ENCODE measurements at places on chromosomes 12 and 14.
A peak's percentile ranks its signal among the peaks of the same experiment; 100 is the strongest.

DNA sequence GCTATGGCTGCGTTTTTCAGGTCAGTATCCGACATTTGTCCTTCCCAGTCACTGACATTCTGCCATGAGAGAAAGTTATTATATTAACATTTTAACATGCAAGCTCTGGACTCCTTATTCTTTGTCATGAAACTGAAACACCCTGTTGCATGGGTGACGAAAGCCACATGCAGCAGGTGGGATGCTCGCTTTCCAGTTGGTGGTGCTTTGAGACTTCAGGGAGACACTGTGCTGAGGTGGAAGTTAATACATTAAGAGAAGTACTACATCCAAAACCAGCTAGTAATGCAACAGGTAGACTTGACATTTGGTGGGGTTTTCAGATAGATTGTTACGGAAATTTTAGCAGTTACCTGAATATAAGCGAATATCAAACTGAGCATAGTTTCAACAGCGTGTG lies 32.8 kb upstream of the AMN start:
- DNase-seq: no peak

GRCh38 chr12:92943482-92944250 lies 14.6 kb upstream of the EEA1 start:
- no peak for DNase-seq

DNA sequence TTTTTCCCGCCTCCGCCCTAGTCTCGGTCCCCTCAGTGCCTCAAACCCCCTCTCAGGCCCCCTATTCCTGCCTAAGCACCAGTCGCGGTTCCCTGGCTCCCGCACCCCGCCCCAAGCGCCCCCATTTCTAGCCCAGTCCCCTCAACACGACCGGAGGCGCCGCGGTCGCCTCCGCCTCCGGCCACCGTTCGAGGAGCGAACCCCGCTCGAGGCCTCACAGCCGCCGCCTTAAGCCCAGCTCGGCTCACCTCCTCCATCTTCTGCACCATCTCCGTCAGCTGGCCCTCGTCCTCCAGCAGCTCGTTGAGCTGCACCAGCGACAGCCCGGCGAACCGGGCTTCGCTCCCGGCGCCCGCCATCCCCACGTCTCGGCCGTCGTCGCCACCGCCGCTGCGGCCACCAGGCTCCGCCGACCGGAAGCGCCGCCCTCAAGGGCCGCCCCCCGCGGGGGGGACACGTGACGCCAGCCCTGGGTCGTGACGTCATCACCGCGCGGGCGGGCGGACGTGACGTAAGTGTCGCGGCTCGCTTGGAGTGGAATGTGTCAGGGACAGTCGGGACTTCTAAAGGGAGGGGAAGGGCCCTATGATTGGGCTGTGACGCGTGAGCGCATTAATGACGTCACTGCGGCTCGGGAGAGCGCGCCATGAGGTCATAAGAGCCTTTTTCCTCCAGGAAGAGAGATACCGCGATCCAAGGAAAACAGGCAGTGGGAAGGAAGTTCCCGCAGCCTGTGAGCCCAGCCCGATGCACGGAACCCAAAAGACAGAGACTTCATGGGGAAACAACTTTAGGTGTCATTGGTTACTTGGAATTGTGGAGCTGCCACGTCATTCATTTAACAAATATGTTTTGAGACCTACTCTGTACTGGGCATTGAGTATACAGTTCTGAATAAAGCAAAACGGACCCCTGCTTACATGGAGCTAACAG lies at the start of gene VPS37B:
TSS of gene VPS37B (minus strand) at position 421 of the 933 bp plus-strand sequence. CDS start at position 359, 62 bp downstream.
- DNase-seq: peak; percentile 83

- DNase-seq: no peak
These were observed 246.7 kb upstream of the G2E3 start for GRCh38 chr14:30312214-30312613.

- DNase-seq: no peak
These were observed 292.1 kb upstream of the CLEC14A start for GRCh38 chr14:38547961-38548490.

GRCh38 chr14:52025310-52025709 lies 36.0 kb downstream of the RTRAF start:
- DNase-seq: no peak

- DNase-seq: no peak
These were observed 45.1 kb downstream of the CFAP251 start for GRCh38 chr12:121963341-121964018.

DNA sequence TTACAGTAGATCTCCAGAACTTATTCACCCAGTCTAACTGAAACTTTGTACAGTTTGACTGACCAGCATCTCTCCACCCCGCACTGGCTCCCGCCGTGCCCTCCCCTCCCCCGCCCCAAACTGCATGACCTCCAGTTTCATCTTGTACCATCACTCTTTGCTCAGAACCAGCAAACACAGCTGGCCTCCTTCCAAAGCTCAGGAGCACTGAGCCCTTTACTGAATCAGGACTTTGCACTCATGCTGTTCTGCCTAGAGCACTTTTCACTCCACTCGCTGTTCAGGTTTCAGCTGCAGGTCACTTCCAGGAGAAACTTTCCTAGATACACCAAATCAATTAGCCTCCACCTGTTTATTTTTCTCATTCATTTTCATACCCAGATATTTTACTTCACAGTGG lies 455.3 kb upstream of the PDE3A start:
- no peak for DNase-seq

DNA sequence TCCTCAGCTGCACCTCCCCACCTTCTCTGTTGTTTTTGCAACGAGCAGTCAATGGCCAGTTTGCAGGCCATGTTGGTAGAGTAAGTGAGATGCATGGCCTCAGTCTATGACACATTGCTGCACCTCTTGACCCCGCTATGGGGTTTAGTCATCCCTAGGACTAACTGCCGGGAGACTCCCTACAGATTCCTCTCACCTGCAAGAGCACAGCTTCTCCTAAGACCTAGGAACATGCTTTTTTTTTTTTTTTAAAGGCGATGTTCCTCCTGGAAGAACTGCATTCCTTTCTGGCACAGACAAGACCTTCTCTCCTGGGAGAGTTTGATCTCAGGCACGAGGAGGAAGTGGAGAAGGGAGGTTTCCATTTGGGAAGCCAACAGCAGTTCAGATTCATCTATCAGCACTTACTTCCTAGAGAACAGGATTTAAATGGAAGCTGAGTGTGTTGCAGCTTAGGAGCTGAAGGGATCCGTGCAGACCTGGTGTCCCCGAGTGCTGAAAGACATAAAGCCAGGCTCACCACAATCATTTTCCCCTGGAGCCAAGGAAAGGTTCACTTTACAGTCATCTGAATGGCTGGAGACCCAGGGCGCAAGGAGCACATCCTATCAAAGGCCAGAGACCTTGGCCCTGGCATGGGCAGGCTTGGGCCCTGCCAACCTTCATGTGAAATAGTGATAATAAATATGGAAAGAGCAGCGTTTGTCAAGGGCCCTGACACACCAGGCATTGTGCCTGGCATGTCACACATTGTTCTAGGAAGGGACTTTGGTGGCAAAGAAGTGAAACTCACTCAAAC lies 104.1 kb downstream of the LGMN start:
- no peak for DNase-seq

- DNase-seq: no peak
These were observed 534.2 kb downstream of the LRFN5 start for GRCh38 chr14:42140831-42141279.

DNA sequence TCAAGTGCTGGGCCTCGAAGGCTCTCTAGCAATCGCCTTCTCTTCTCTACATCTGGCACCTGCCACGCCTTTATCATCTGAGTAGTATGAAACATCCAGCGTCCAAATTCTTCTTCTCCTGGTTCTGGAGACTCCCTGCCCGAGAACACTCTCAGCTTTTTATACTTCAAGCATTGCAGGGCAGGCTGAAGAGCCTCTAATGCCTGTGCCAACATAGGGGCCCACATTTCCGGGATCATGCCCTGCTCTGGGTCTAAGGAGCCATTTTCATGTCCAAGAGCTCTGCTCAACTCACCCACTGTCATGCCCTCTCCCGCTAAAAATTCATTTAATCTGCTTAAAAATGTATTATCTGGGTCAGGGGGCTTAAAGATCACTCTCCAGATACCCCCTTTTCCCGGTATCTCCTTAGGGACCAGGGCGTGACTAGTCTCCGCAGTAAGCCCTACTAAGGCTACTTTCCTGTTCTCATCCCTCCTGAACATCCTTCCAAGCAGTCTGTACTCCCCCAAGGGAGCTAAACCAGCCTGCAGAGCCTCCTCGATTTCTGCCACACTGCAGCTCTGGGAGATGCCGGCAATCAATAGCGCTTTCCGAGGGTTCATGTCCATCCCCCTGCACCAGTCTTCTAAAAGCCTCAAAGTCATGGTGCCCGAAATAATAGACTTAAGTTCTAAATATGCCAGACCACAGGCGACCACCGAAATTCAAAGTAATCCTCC lies 940 bp downstream of the MOAP1 start:
- no peak for DNase-seq

- no peak for DNase-seq
These were observed 4.1 kb downstream of the TUBA1B start for GRCh38 chr12:49126852-49127763.

GRCh38 chr12:76942267-76942666 lies 63.4 kb upstream of the CSRP2 start:
- DNase-seq: no peak

- no peak for DNase-seq
These were observed 625.4 kb upstream of the LRFN5 start for GRCh38 chr14:40981247-40981646.

- no peak for DNase-seq
These were observed 473.9 kb downstream of the TRHDE start for GRCh38 chr12:72746048-72746447.

DNA sequence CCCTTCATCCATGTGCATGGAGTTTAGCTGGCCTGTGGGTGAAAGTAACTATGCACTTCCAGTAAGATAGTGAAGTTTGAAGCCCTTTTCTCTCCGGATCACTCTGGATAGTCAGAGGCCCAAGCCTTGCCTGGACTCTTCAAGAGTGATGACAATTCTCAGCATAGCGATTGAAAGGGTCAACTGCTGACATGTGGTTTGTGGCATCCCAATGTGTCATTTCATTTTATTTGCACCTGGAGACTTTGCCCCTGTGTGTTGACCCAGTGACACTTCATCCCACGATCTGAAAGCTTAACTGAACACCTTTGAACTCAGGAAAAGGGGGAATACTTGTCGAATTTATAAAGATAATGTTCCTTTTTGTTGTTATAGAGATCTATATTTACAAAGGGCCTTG lies 711.9 kb upstream of the TMEM132C start:
- no peak for DNase-seq

- no peak for DNase-seq
These were observed 16.3 kb downstream of the ST8SIA1 start for GRCh38 chr12:22318108-22318737.

DNA sequence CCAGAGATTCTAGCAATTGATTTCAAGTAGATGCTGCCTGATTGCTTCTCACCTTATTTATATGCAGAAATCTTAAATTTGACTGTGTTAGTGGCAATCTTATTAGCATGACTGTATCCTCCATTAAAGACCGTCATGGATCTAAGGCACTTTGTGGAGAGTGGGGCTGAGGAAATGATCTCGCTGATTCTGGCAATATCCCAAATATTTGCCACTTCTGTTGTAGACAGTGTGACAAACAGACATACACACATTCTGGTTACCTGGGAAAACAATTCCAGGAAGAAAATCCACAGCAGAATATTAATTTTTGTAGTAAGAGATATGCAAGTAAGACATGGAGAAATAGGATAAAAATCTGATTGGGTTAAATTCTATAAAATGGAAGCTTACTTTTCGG lies 269.0 kb upstream of the G2E3 start:
- DNase-seq: no peak

- no peak for DNase-seq
These were observed 1.2 kb downstream of the GPR135 start for GRCh38 chr14:59463787-59464485.

DNA sequence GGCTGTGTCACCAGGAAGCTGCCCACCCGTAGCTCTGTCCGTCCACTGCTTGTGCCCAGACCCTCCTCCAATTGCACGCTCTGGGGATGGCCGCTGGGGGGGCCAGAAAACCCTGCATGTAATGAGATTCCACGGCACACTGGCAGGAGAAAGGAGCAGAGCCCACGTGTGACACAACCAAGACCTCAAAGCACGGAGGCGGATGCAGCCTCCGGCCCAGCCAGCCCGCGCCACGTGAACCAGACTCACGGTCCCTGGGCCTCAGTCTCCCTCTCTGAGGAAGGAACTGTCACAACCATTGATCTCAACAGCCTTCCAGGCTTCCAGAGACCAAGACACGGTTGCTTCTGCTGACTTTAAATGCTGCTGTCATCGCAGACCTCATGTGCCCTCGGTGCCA lies 14.4 kb downstream of the ANHX start:
- no peak for DNase-seq

GRCh38 chr14:21255385-21256101 lies 13.7 kb downstream of the HNRNPC start:
- DNase-seq: no peak

GRCh38 chr14:105885561-105886320 lies 359.4 kb downstream of the TMEM121 start:
- no peak for DNase-seq

DNA sequence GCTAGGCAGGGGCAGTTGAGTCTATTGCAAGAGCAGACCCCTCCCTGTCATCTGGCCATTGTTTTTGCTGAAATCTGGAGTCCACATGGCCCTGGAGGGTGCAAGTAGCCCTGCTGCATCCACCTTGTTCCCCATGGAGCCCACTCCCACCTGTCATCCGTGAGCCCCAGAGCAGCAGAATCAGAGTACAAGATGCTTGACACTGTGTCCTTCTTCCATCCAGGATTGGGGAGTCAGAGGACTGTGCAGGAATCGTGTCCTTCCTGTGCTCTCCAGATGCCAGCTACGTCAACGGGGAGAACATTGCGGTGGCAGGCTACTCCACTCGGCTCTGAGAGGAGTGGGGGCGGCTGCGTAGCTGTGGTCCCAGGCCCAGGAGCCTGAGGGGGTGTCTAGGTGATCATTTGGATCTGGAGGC lies 8.8 kb downstream of the DHRS2 start:
- DNase-seq: no peak

DNA sequence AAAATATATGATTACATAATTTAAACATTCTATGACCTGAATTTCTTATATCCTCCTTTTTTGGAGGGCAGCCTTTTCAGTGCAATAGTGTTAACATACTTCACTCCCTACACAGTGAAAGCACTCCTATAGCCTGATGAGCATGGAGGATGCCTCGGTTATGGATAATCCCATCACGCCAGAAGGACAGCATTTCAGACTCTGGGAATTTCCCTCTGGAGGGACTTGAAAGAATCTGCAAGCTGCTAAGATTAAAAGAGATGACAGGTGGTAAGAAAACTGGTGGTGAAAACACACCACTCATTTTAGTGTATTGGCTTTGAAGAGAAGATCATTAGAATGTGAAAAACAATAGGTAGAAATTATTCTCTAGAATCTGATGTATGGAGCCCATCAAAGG lies 99.3 kb upstream of the LMNTD1 start:
- DNase-seq: no peak

DNA sequence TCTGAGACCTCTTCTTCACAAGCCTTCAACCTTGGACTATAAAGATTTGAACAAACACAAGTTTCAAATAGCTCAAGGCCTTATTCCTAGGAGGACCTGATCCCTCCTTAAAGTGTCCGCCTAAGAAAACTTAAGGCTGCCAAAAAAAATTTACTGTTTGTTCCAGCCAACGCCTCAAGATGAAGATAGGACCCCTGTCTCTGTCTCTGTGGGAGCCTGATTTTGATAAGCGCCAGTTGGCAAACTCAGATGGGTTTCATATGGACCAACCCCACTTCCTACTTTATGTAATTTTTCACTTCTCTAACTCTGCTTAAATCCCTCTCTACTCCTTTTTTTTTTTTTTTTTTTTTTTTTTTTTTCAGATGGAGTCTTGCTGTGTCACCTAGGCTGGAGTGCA lies 11.0 kb downstream of the FKBP3 start:
- no peak for DNase-seq

GRCh38 chr12:83083616-83084015 lies 396.9 kb downstream of the TMTC2 start:
- no peak for DNase-seq

- DNase-seq: no peak
These were observed 264.0 kb upstream of the SYT1 start for GRCh38 chr12:78600541-78600940.
